NCI-H524 (cell line): ENCODE measurements at places on chromosomes 16 and 17.

GRCh38 chr17:78351449-78352006 is 8.3 kb downstream of the SOCS3 start:
- DNase-seq, result no peak

DNA sequence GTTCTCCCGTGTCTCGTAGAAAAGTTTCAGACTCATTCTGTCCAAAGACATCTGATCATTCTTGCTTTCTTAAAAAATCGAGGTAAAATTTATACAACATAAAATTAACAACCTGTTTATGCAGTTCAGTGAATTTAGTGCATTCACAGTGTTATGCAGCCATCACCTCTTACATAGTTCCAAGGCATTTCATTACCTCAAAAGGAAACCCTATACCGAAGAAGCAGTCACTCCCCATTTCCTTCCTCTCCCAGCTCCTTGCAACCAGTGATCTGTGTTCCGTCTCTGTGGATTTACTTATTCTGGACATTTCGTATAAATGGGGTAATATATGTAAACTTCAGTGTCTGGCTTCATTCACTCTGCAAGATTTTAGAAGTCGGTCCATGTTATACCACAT is 103.5 kb upstream of the HS3ST3A1 start:
- no peak for DNase-seq

- no peak for DNase-seq
Observed at GRCh38 chr17:66458782-66459181, 156.4 kb downstream of the PRKCA start.

- DNase-seq, result no peak
Observed at GRCh38 chr17:33895491-33895890, 359.6 kb upstream of the CCL2 start.

GRCh38 chr16:49130397-49130796 is 151.2 kb downstream of the CBLN1 start:
- DNase-seq, result no peak

DNA sequence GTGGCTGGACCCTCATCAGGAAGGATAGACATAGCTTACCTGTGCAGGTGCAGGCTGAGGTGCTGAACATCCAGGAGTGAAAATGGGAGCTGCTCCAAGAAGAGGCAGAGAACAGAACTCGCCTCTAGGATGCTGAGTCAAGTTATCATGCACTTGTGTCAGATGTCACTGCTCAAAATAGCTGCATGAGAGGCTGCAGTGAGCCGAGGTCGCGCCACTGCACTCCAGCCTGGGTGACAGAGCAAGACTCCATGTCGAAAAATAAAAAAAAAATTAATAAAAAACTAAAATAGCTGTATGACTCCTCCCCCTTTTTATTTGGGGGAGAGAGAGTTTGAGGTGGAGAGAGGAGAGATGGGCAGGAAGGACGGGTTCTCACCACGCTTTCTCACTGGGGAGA is 148.8 kb downstream of the FOXL1 start:
- no peak for DNase-seq

DNA sequence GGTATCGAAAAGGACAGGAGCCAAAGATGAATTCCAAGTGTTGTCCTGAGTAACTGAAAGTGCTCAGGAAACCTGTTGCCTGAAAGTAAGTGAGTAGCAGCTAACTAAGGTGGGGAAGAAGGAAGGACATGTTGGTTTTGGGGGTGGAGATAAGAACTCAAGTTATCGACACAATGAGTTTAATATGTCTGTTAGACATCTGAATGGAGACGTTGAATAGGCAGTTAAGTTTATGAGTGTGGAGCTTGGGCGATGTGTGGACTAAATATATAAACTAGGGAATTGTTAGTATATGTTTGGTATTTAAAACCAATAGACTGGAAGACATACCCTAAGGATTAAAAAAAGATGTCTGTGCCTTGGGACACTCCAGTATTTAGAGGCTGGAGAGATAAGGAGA is 82.7 kb upstream of the ASIC2 start:
- DNase-seq, result no peak

DNA sequence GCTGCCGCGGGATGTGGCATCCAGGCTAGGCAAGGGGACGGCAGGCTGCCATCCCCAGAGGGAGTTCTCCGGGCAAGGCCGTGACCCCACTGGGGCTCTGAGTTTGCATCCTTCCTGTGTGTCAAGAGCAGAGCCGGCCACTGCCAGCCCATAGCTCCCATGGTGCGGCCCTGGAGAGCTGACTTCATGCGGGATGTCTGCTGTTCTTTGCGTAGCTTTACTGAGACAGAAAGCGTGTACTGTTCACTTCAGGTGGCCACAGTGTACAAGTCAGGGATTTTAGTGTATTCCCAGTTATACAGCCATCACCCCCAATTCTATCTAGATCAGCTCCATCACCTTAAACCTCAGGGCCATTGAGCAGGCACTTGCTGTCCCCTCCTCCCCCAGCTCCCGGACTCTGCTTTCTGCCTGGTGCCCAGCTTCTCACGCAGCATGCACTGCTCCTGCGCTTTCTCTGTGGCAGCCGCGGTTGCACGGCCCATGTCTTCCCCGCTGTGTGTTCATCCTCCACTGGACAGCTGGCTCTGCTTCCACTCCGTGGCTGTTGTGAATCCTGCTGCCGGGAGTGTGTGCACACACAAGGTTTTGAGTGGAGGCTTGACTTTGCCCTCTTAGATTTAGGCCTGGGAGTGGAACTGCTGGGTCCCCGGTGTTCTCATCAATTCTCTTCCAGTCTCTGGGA is 71.2 kb downstream of the KLHDC4 start:
- no peak for DNase-seq

DNA sequence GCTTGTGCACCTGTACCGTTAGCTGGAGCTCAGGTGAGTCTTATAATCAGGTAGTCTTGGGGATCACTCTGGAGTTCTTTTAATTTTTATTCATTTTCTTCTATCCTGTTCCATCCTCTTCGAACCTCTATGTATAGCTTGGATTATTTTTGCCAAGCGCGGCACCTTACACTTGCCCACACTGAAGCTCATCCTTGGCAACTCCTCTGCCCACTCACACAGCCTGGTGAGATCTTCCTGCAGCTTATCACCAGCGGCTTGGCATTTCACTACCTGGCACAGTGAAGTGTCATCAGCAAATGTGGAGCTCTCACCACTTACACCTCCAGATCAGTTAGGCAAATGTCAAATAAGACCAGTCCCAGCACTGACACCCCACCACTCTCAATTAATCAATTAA is 116.7 kb downstream of the CACNG3 start:
- DNase-seq, result no peak

GRCh38 chr17:2947996-2948550 is 115.3 kb downstream of the OR1D5 start:
- no peak for DNase-seq

- no peak for DNase-seq
Observed at GRCh38 chr16:79472426-79472825, 128.1 kb downstream of the MAF start.

- DNase-seq, result no peak
Observed at GRCh38 chr16:62548095-62548494, 511.9 kb upstream of the CDH8 start.

- peak; percentile 6 for DNase-seq
Observed at GRCh38 chr17:7711051-7711755, 6.2 kb downstream of the EFNB3 start.

- no peak for DNase-seq
Observed at GRCh38 chr17:74243013-74243755, 29.8 kb downstream of the TTYH2 start.

GRCh38 chr17:75673487-75673886 is 6.3 kb downstream of the SAP30BP start:
- DNase-seq, result no peak

DNA sequence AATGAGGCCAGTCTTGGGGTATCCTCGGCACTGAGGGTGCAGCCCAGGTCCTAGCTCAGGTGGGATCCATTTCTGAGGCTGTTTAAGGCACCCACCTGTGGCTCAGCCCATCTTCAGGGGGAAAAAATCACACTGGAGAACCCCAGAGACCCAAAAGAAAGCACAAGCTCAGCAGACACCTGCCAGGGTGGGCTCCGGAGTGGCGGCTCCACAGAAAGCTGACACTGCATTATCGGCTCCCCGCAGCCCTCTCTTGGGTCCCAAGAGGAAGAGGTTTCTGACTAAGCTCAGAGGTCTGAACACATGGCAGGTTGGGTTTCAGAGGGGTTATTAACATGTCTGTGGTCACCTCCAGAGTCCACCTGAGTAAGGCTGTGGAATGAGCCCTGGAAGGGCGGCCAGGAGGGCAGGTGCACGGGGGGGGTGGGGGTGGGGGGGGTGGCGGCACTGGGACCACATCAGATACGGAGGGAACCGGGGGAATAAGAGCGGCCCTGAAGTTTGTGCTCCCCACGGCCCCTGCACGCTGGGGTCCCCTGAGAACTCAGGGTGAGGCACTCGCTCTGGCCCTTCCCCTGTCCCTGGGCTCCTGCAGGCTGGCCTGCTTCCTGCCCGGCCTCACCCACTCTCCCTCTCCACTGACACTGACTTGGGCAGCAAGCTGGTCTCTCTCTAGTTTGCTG is 79.5 kb downstream of the TIMM22 start:
- DNase-seq, result no peak

GRCh38 chr17:15398291-15398690 is 56.9 kb upstream of the TEKT3 start:
- DNase-seq, result no peak
